ENCODE measurements at places on chromosomes 11 and 22. TPM values are rescaled to one million over a fixed set of nuclear protein-coding genes. Genes with fewer than 3 reads are reported as not detected.

- H3K27ac ChIP-seq = no peak overlapping the region
- no peak for DNase-seq
- H3K27me3 ChIP-seq = no peaks in the 10 kb centered on the region
- H3K4me3 ChIP-seq = no peak overlapping the region
These were observed 55.8 kb downstream of the MS4A13 start for GRCh38 chr11:60570970-60571369.

The TRIOBP gene
- polyA plus RNA-seq = 27.6 TPM

GRCh38 chr11:131409345-131409744 lies 38.9 kb downstream of the NTM start:
- H3K4me3 ChIP-seq = no peak overlapping the region
- H3K4me1 ChIP-seq = no peaks in the 10 kb centered on the region
- peak; percentile 42 for DNase-seq
- H3K36me3 ChIP-seq = no peaks in the 10 kb centered on the region
- H3K27me3 ChIP-seq = peaks cover 4% of the 10 kb centered on the region
- no peak overlapping the region for H3K27ac ChIP-seq

The TMEM121B gene
- polyA plus RNA-seq = 0.45 TPM

The C22orf31 gene
- polyA plus RNA-seq = not detected

- H3K36me3 ChIP-seq = no peaks in the 10 kb centered on the region
- no peaks in the 10 kb centered on the region for H3K4me1 ChIP-seq
- H3K27me3 ChIP-seq = no peaks in the 10 kb centered on the region
These were observed 114.1 kb upstream of the SESN3 start for GRCh38 chr11:95344932-95345642.

The PATE4 gene
- polyA plus RNA-seq = not detected

GRCh38 chr11:78262238-78262637 lies 73.5 kb downstream of the USP35 start:
- H3K4me3 ChIP-seq = no peak overlapping the region
- H3K4me1 ChIP-seq = no peaks in the 10 kb centered on the region
- DNase-seq = no peak
- H3K36me3 ChIP-seq = no peaks in the 10 kb centered on the region
- no peak overlapping the region for H3K27ac ChIP-seq

DNA sequence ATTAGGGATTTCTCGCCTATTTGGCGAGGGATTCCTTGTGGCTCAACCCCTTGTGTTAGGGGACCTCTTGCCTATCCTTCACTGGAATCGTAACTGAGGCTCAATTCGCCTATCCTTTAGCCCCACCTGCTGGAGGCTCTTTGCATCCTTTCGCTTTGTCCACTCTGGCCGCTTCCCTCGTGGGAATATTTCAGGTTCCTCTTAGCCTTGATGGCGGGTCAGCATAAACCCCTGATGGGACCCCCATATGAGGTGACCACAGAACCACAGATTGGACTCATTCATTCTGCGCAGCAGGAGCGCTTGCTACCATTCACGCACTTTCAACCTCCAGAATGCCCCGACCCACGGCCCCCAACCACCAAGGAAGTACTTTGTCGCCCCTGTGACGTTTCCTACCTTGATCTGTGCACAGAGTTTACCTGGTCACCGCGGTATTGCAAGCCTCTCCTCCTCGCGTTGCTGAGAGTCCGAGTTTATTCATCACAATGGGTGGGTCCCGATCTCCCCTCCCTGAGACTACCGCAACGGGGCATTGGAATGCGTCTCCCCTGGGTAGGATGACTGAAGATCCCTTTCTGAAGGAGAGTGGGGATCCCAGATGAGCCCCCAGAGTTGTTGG lies at the start of gene OR52N2:
OR52N2 (plus strand) TSS at position 425 of the 622 bp plus-strand sequence. CDS start 11,412 bp downstream, outside the sequence.
- H3K36me3 ChIP-seq = no peaks in the 10 kb centered on the region
- no peak within 1 kb of the TSS for H3K27ac ChIP-seq
- DNase-seq = peak; percentile 74

The RNF214 gene
- 10.8 TPM for polyA plus RNA-seq

GRCh38 chr11:3109921-3110706 lies 52.9 kb upstream of the CARS1 start:
- peaks cover 41% of the 10 kb centered on the region for H3K36me3 ChIP-seq
- H3K27me3 ChIP-seq = no peaks in the 10 kb centered on the region
- DNase-seq = peak; percentile 64
- H3K27ac ChIP-seq = no peak overlapping the region

DNA sequence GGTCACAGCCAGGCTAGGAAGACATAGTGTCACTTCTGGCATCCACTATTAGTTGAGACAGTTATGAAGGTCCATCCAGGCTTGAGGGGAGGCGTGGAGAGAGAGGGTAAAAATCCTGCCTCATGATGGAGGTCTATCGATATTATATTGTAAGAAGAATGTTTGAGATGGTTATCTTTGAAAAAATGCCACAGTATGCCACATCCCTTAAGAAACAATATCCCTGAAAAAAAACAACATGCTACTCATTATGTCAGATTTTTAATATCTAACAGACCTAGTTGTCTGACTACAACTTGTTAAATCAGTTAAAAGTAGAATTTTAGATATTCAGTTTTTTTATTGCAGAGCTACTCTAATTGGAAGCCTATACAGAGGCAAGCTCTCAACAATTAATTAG lies 121.7 kb upstream of the SLC5A12 start:
- H3K4me3 ChIP-seq = no peak overlapping the region
- DNase-seq = no peak
- no peak overlapping the region for H3K27ac ChIP-seq
- H3K4me1 ChIP-seq = no peaks in the 10 kb centered on the region
- H3K27me3 ChIP-seq = no peaks in the 10 kb centered on the region

DNA sequence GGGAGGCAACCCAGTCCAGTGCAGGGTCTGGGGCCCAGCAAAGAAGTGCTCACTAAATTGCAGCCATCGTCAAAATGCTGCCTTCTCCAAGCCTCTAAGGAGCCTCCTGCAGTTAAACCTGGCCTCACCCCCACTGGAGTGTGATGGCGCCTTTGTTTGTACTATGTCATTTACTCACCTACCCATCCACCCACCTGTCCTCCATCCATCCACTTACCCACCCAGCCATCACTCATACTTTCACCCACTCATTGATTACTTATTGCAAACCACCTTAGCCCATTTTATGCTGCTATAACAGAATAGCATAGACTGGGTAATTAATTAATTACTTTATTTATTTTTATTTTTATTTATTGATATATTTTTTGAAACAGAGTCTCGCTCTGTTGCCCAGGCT lies 28.8 kb upstream of the PPFIA1 start:
- H3K4me1 ChIP-seq = peaks cover 4% of the 10 kb centered on the region
- peaks cover 8% of the 10 kb centered on the region for H3K27me3 ChIP-seq
- H3K36me3 ChIP-seq = no peaks in the 10 kb centered on the region
- H3K27ac ChIP-seq = no peak overlapping the region
- DNase-seq = no peak

DNA sequence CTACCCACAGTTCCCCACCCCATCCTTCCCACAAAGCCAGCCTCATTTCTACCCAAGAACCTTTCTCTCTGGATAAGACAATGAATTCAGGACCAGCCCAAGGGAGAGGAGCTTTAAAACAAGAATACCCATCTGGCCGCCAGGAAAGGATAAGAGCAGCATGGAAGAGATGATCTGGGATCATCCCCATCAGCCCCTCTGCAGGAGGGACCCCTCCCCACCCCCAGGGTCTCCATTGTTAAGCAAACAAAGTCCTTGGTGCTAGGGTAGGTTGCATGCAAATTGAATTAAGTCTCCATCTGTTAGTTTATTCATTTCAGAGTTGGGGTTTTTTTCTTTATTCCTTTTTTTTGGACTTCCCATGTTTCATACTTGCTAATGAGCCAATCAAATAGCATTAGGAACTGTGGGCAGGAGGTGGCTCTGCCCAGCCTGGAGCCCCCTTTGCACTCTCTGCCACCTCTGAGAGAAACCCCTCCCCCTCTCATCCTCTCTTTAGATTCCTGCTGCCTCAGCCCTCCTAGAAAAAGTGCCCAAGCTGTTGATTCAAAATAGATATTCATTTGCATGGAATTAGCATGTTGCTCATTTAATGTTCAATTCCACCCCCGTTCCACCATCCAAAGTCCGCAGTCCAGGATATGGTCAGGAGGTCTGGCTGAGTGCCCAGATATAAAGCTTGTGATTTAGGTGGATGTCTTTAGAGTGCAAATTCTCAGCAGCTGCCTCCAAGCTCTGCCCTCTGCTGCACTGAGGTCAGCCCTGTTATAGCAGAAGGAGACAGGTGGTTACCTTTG lies 138.5 kb upstream of the NCAM1 start:
- no peaks in the 10 kb centered on the region for H3K27me3 ChIP-seq
- no peak for DNase-seq
- no peaks in the 10 kb centered on the region for H3K36me3 ChIP-seq
- H3K27ac ChIP-seq = no peak overlapping the region
- H3K4me3 ChIP-seq = no peak overlapping the region

The KCNC1 gene
- polyA plus RNA-seq = 0.13 TPM

DNA sequence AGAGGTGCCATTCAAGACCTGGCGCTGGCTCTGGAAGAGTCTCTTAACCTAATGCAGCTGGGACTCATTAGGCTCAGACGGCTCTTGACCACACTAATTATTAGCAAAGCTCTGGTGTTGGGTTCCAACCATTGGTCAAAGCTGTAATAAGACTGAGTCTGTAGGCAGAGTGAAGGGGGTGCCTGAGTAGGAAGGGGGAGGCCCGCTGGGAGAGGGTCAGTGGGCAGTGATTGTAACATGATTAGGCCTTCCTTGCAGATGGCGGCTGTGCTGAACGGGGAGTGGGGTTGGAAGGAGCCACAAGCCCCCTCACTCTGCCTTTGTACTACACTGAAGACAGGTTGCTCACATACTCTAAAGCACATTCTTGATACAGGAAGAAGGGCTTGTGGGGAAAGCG lies 5.2 kb downstream of the SRPRA start:
- H3K4me1 ChIP-seq = no peaks in the 10 kb centered on the region
- no peak overlapping the region for H3K4me3 ChIP-seq
- no peak for DNase-seq
- peaks cover 47% of the 10 kb centered on the region for H3K36me3 ChIP-seq
- H3K27ac ChIP-seq = no peak overlapping the region
- H3K27me3 ChIP-seq = no peaks in the 10 kb centered on the region

GRCh38 chr11:104823657-104824056 lies 74.6 kb downstream of the CASP12 start:
- no peak for DNase-seq
- no peaks in the 10 kb centered on the region for H3K36me3 ChIP-seq
- H3K27me3 ChIP-seq = no peaks in the 10 kb centered on the region
- no peak overlapping the region for H3K27ac ChIP-seq
- no peak overlapping the region for H3K4me3 ChIP-seq

DNA sequence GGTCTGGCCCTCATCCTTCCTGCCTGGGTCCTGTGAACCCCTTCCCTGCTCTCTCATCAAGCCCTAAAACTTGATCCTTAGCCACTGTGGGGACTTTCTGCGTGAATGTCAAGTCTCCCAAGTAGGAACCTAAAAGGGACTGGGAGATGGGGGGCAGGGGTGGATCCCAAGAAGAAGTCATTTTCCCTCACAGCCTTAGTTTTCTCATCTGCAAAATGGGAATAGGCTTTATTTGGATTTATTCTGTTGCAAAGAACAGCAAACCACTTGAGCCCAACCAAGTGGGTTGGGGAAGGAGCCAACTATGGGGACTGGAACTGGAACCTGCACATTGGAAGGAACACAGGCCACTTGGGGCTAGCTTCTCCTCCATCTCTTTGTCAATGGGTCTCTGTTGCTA lies 36.8 kb downstream of the NEU3 start:
- no peaks in the 10 kb centered on the region for H3K36me3 ChIP-seq
- no peak overlapping the region for H3K27ac ChIP-seq
- no peak for DNase-seq
- peaks cover 21% of the 10 kb centered on the region for H3K4me1 ChIP-seq
- no peaks in the 10 kb centered on the region for H3K27me3 ChIP-seq

DNA sequence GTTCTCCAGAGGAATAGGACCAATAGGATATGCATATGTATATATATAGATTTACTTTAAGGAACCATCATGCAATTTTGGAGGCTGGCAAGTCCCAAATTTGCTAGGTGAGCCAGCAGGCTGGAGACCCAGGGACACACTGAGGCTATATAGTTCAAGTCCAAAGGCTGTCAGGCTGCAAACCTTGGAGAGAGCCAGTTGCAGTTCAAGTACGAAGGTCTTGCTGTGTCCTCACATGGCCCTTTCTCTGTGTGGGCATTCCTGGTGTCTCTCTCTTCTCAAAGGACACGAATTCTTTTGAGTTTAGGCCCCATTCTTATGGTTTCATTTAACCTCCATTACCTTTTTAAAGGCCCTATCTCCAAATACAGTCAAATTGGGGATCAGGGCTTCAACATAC lies 134.4 kb upstream of the SORL1-AS1 start:
- DNase-seq = peak; percentile 74
- no peaks in the 10 kb centered on the region for H3K36me3 ChIP-seq
- peaks cover 1% of the 10 kb centered on the region for H3K4me1 ChIP-seq
- H3K4me3 ChIP-seq = no peak overlapping the region

DNA sequence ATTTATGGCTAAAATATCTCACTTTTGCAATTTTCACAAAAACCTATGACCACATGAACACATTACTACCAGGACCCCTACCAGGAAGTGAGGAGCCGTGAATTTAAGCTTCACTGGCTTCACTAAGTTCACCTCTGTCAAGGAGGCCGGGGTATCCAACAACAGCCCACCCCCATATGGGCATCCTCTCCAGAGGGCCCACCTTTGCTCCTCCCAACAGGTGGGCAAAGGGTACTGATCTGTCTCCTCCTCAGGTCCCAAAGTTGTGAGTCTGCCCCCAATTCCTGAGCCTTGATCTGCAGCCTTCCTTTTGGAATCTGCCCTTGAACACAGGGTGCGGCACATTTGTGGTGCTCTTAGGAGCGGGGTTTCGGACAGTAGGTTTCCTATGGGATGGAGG lies 66.9 kb downstream of the OTOG start:
- no peaks in the 10 kb centered on the region for H3K4me1 ChIP-seq
- DNase-seq = no peak
- no peaks in the 10 kb centered on the region for H3K36me3 ChIP-seq
- no peak overlapping the region for H3K4me3 ChIP-seq

The MIOX gene
- polyA plus RNA-seq = not detected

GRCh38 chr11:13109616-13110015 lies 100.5 kb downstream of the RASSF10 start:
- no peaks in the 10 kb centered on the region for H3K4me1 ChIP-seq
- no peak overlapping the region for H3K27ac ChIP-seq
- no peak overlapping the region for H3K4me3 ChIP-seq
- H3K27me3 ChIP-seq = no peaks in the 10 kb centered on the region
- DNase-seq = no peak
- H3K36me3 ChIP-seq = no peaks in the 10 kb centered on the region

The PKP3 gene
- polyA plus RNA-seq = 97.0 TPM

Measured in small intestine (tissue), 16 donors.